H9 (cell line): ENCODE measurements at places on chromosomes 3 and 15. TPM values are rescaled to one million over a fixed set of nuclear protein-coding genes. Genes with fewer than 3 reads are reported as not detected.

DNA sequence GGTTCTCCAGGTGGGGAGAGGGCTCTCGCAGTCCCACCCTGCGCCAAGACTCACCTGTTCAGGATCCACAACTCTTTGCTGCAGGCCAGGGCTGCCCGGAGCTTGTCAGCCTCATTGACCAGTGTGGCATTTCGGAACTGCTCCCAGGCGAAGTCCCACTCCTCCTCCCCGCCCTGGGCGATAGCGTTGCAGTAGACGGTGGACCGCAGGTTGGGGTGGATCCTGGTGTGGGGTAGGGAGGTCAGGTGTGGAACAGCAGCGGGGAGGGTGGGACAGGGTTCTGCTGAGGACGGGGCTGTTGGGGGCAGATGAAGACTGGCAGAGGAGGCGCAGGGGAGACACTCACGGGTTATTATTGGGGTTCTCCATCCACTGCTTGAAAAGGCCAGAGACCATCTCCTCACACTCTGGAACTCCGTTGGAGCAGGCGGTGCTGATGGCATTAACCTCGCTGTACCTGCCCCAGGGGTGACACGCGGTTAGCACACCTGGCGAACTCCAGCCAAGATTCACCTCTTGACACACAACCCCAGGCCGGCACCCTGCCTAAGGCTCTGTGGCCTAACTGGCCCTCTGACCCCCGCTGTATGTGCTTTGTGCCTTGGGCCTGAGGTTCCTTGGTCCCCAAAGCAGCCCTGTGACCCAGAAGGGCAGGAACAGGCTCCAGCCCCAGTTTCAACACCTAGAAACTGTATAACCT lies 16.1 kb downstream of the MESP2 start:
- no peak for DNase-seq
- no peak overlapping the region for H3K4me3 ChIP-seq
- H3K27me3 ChIP-seq: no peaks in the 10 kb centered on the region
- peaks cover 4% of the 10 kb centered on the region; the same call in 2 of the 3 replicates for H3K36me3 ChIP-seq
- H3K4me1 ChIP-seq: no peaks in the 10 kb centered on the region

GRCh38 chr3:28151608-28152228 lies 89.7 kb upstream of the CMC1 start:
- H3K36me3 ChIP-seq: peaks cover 2% of the 10 kb centered on the region; the same call in 1 of the 2 replicates
- H3K4me1 ChIP-seq: no peaks in the 10 kb centered on the region
- H3K4me3 ChIP-seq: no peak overlapping the region
- H3K27me3 ChIP-seq: no peaks in the 10 kb centered on the region
- no peak overlapping the region for H3K27ac ChIP-seq
- DNase-seq: no peak

GRCh38 chr15:58864602-58865424 lies 68.7 kb downstream of the SLTM start:
- H3K27ac ChIP-seq: no peak overlapping the region
- peak overlapping the region; percentile 24 for H3K4me3 ChIP-seq
- DNase-seq: peak; percentile 76
- H3K36me3 ChIP-seq: peaks cover 17% of the 10 kb centered on the region
- no peaks in the 10 kb centered on the region for H3K27me3 ChIP-seq

DNA sequence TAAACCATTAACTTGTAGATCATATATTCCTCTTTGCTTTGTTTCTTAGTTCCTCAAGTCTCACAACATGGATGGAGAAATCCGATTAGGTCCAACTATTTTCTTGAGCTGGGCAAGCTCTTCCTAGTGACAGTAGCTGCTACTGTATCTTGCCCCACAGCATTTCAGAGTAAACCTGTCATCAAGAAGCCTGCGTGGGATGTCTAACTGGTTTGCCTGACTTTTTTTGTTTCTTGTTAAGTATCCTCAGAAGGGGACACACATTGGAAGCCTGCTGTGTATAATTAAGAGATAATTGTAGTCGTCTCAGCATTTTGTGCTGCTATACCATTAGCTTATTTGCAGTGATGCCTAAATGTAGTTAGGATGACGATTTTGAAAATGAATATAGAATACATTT lies 29.3 kb upstream of the STT3B start:
- H3K27ac ChIP-seq: no peak overlapping the region
- no peaks in the 10 kb centered on the region; the same call in 1 of the 2 replicates for H3K4me1 ChIP-seq
- H3K27me3 ChIP-seq: no peaks in the 10 kb centered on the region
- no peaks in the 10 kb centered on the region for H3K36me3 ChIP-seq
- no peak for DNase-seq
- H3K4me3 ChIP-seq: no peak overlapping the region

- H3K4me3 ChIP-seq: no peak overlapping the region
- H3K27ac ChIP-seq: no peak overlapping the region
- no peak for DNase-seq
- no peaks in the 10 kb centered on the region for H3K27me3 ChIP-seq
- no peaks in the 10 kb centered on the region; the same call in 1 of the 2 replicates for H3K4me1 ChIP-seq
- H3K36me3 ChIP-seq: no peaks in the 10 kb centered on the region
Observed at GRCh38 chr3:15316998-15317435, 15.4 kb downstream of the SH3BP5 start.

DNA sequence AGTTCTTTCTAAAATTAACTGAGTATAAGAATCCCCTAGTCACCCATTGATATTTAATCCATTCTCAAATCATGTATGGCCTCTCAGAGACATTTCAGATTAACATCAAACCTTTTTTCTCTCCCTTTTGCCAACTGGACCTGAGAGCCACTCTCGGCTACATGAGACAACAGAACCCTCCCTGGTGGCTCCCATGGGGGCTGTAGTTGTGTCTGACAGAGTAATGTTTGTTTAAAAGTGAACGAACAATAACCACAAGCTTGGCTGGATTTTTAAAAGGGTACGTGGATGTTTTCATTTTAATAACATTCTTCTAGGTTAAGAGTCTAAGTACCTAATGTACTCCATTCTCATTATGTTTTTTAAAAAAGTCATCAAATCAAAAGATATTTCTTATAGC lies 37.1 kb downstream of the P3H2 start:
- no peak overlapping the region for H3K4me3 ChIP-seq
- H3K27me3 ChIP-seq: no peaks in the 10 kb centered on the region
- DNase-seq: no peak
- H3K27ac ChIP-seq: no peak overlapping the region

HRH1 gene
- 0.31 and 0.74 TPM in 2 replicates for total RNA-seq

GRCh38 chr3:135192929-135193328 lies 397.9 kb downstream of the EPHB1 start:
- H3K27ac ChIP-seq: no peak overlapping the region
- no peak overlapping the region for H3K4me3 ChIP-seq
- H3K4me1 ChIP-seq: peaks cover 5% of the 10 kb centered on the region
- no peaks in the 10 kb centered on the region for H3K27me3 ChIP-seq

- no peaks in the 10 kb centered on the region for H3K36me3 ChIP-seq
- H3K27me3 ChIP-seq: no peaks in the 10 kb centered on the region
- H3K4me1 ChIP-seq: no peaks in the 10 kb centered on the region; the same call in 1 of the 2 replicates
- DNase-seq: no peak
- H3K27ac ChIP-seq: no peak overlapping the region
- no peak overlapping the region for H3K4me3 ChIP-seq
Observed at GRCh38 chr3:188431553-188431952, 277.6 kb downstream of the LPP start.

DMXL2 gene
- total RNA-seq: 13.1 and 13.9 TPM in 2 replicates

DNA sequence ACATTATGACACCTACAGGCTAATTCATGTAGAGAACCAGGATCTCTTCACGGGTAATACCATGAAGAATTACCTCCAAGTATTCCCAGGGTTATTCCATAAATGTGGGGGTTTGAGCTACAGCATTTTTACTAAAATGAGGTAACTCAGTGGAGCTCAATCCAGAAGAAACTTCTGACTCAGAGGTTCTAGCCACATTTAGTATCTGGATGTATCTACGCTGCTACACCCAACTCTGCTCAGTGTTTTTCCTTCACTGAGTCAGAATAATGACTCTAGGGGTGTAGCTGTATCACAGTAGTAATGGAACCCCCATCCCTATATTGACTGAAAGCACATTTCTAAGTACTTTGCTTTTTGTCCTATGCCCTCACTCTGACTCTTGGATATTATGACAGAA lies 52.4 kb downstream of the COPS2 start:
- H3K27me3 ChIP-seq: no peaks in the 10 kb centered on the region
- no peak for DNase-seq
- no peak overlapping the region for H3K4me3 ChIP-seq
- H3K36me3 ChIP-seq: no peaks in the 10 kb centered on the region

GRCh38 chr3:191342411-191342810 lies 12.1 kb upstream of the UTS2B start:
- no peak overlapping the region for H3K27ac ChIP-seq
- no peak overlapping the region for H3K4me3 ChIP-seq
- H3K36me3 ChIP-seq: no peaks in the 10 kb centered on the region
- no peak for DNase-seq
- H3K4me1 ChIP-seq: no peaks in the 10 kb centered on the region

DNA sequence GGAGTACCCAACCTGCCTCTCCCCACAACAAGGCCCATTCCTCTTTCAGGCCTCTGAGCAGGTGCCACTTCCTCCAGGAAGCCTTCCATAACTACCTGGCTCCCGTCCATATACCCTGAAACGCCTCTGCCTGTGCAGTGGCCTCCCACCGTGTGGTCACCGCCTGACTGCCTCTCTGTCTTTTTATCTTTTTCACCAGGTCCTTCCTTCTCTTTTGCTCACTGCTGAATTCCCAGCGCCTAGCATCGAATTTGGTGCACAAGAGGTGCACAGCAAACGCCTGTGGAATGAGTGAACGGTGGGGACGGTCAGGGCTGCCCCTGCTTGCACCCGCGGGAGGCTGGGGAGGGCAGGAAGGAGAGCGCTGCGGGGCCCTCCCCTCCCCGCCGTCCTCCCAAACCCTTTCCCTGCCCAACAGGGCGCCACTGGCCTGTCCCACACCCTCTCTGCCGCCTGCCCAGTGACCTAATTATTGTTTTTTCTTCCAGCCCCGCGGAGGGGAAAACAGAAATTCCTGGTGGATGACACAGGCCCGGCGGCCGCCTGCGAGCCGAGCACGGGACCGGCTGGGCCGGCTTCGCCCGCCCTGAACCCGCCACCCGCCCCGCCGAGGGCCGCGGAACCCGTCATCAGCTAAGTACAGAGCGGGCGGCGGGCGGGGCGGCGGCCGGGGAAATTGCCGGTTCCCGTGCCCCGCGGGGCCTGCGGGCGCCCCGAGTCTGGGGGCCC lies 140.1 kb downstream of the SMAD6 start:
- H3K4me1 ChIP-seq: no peaks in the 10 kb centered on the region
- no peak overlapping the region for H3K27ac ChIP-seq
- H3K4me3 ChIP-seq: peak overlapping the region; percentile 54
- DNase-seq: no peak
- H3K27me3 ChIP-seq: peaks cover 16% of the 10 kb centered on the region; the same call in 1 of the 2 replicates

- no peaks in the 10 kb centered on the region for H3K27me3 ChIP-seq
- no peaks in the 10 kb centered on the region for H3K4me1 ChIP-seq
- H3K36me3 ChIP-seq: peaks cover 13% of the 10 kb centered on the region
Observed at GRCh38 chr3:16146015-16146730, 28.3 kb upstream of the GALNT15 start.

GRCh38 chr3:151987893-151988292 lies 114.5 kb downstream of the SUCNR1 start:
- H3K4me1 ChIP-seq: no peaks in the 10 kb centered on the region; the same call in 1 of the 2 replicates
- H3K27ac ChIP-seq: no peak overlapping the region
- no peaks in the 10 kb centered on the region for H3K36me3 ChIP-seq
- no peak overlapping the region for H3K4me3 ChIP-seq
- no peaks in the 10 kb centered on the region for H3K27me3 ChIP-seq

DNA sequence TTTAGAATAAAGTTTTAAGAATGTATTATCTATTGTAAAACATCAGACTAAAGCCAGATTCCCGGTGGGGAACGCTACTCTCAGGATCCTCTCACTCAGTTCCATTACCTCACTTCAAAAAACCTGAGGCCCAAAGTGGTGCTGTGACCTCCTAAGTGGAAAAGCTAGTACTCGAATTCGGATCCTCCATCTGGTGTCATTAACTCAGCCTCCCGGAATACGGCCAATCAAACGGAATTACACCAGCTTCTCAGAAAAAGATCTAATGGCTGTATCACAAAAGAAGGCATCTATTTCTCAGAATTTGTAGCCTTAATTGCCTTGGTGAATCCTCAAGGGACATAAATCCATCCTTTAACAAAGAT lies 627 bp downstream of the ACAD11 start:
- no peak for DNase-seq
- H3K36me3 ChIP-seq: no peaks in the 10 kb centered on the region
- no peaks in the 10 kb centered on the region for H3K4me1 ChIP-seq

DNA sequence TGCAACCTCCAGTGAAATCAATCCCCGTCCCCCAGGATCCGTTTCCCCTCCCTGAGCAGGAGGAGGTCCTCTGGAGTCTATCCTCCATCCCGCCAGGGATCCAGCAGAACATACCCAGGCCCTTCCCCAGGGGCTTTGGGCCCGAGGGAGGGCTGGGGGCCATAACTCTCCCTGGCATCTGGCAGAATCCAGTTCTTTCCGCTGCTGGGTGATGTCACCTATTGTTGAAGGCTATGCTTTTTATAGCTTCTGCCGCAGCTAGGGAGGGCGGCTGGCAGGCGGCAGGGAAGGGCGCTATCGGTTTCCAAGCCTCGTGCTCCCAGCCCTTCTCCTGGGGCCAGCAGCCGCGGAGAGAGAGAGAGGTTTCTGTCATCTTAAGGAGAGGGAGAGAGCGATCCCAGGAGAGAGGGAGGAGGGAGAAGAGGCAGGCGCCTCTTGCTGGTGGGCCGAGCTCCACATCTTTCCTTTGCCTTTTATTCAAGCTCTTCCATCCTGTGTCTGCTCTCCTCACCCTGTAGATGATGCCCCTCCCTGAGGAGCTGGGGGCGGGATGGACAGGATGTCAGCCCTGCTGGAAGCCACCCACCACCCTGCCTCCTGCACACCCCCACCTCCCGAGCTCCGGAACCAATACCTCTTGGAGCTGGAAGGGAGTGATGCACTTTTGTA lies 120.1 kb downstream of the ANP32A start:
- H3K4me3 ChIP-seq: peak overlapping the region; percentile 24
- H3K36me3 ChIP-seq: no peaks in the 10 kb centered on the region; the same call in 1 of the 2 replicates
- peak; percentile 59 for DNase-seq
- no peak overlapping the region for H3K27ac ChIP-seq

- no peaks in the 10 kb centered on the region for H3K27me3 ChIP-seq
- no peaks in the 10 kb centered on the region for H3K36me3 ChIP-seq
- DNase-seq: peak; percentile 39
- H3K27ac ChIP-seq: no peak overlapping the region
Observed at GRCh38 chr3:132180337-132180791, 136.8 kb upstream of the ACP3 start.

LRRC58 gene
- 18.2 and 18.5 TPM in 2 replicates for total RNA-seq

DNA sequence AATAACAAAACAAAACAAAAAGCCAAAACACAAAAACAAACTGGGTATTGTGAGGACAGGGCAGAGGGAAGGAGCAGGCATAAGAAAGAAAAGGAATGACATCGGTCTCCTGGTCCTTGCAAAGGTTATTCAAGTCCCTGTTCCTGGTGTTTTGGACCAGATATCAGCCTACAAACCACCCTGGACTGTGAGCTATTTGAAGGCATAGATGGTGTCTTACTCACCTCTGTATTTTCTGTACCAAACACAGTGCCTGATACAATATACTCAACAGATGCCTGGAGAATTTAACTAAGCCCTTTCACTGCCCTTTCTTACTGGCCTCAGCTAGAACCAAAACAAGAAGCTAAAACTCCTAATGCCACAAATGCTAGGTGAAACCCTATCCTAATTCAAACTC lies 197.0 kb downstream of the TIGIT start:
- no peaks in the 10 kb centered on the region for H3K36me3 ChIP-seq
- no peak overlapping the region for H3K4me3 ChIP-seq
- no peak for DNase-seq
- no peaks in the 10 kb centered on the region for H3K27me3 ChIP-seq
